ENCODE measurements at places on chromosomes 16 and 17.

DNA sequence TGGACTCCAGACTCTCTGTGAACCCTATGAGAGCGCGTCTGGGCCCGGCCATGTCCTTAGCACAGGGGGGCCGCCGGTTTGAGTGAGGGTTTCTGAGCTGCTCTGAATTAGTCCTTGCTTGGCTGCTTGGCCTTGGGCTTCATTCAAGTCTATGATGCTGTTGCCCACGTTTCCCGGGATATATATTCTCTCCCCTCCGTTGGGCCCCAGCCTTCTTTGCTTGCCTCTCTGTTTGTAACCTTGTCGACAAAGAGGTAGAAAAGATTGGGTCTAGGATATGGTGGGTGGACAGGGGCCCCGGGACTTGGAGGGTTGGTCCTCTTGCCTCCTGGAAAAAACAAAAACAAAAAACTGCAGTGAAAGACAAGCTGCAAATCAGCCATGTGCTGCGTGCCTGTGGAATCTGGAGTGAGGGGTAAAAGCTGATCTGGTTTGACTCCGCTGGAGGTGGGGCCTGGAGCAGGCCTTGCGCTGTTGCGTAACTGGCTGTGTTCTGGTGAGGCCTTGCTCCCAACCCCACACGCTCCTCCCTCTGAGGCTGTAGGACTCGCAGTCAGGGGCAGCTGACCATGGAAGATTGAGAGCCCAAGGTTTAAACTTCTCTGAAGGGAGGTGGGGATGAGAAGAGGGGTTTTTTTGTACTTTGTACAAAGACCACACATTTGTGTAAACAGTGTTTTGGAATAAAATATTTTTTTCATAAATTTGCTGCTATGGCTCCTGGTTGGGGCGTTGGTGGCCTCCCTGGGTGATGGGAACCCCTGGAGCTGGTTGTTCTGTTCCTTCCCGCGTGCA lies 23.1 kb downstream of the STAT5A start:
- no peak for DNase-seq

DNA sequence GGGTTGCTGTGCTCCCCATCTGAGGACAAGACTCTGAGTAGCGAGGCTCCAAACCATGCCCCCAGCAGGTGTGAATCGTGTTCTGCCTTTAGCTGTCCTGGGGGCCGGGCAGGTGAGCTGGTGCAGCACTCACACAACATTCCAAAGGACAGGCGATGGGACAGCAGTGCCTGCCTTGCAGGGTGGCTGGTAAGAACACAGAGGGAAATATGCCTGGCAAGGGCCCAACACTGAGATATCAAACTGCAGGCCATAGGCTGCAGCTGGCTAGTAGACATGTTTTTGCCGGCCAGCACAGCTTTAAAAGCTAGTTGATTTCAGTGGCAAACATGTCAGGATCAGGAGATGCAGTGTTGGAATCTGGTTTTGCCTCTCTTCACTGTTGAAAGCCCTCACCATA lies 23.6 kb downstream of the CLEC16A start:
- no peak for DNase-seq

GRCh38 chr16:57143149-57143921 lies 42.5 kb downstream of the PSME3IP1 start:
- no peak for DNase-seq

DNA sequence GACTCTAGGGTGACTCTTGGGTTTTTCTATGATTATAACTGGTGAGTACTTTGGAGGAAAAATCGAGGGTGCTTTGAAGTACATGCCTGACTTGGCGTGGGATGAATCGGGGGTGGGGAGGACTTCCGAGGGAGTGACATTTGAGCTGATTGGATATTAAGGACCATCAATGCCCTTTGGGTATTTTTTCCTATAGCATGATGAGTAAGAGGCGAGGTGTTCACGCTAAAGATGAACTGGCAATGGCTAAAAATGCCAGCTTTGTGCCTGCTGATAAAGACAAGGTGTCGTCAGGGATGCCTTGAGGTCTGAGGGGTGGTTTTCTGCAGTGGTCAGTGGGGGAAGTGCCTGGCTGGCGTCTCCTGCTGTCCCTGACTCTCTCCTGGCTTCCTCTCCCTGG lies 25.3 kb downstream of the USP43 start:
- no peak for DNase-seq

- no peak for DNase-seq
Observed at GRCh38 chr16:8373676-8374431, 216.5 kb downstream of the TMEM114 start.

All from left renal cortex interstitium (tissue), 4 donors.